ENCODE measurements at places on chromosomes 4 and X.

GRCh38 chr4:123877551-123877950 is 481.0 kb downstream of the SPRY1 start:
- DNase-seq = no peak

DNA sequence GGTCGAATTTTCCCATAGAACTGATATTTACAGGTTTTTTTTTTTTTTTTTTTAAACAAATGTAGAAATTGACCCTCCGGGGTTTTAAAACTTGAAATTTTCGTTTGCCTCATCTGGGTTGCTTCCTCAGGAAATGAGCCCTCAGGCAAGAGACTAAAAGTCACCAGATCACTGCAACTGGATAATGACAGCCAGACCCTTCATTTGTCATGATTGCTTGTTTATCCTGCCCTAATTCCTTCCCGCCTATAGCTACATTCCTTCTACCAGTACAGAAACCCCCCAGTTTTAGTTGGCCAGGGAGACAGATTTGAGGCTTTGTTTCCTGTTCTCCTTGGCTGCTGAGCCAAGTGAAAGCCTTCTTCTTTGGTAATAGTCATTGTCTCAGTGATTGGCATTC is 44.0 kb upstream of the IGFBP7 start:
- no peak for DNase-seq

DNA sequence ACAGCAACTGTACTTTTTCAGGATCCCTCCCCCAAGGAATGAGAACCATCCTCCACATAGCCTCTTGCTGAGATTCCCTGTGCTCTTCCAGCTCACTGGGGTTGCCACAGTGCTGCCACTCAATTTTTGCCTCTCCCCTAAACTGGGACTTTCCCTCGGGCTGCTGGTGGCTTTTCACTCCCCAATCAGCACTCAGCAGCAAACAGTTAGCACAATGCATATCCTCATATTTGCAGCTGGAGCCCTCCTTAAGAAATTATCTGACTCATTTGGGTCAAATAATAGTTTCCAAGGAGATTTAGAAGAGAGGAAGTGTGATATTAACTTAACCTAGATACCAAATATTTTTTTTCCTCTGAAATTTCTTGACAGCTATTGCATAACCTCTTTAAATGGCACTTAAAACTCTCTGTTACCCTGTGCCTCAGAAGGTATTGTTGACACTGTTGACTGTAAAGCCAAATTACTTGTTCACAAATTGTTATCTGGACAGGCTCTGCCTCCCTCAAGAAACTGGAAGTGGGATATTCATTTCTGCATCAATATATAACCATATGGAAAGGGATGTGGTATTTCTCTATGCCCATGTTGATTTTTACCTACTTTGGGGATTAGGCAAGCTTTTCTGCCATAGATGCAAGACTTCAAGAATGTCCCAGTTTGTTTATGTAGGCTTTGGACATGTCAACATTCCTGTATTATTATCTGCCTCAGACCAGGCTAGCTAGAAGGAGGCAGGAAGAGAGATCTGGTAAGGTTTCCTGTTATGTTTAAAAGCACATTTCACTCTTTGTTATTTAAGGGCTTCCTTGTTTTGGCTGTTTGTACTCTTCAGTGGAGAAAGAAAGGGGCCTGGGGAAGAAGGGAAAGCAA is 58.0 kb downstream of the SEPTIN11 start:
- DNase-seq = no peak

DNA sequence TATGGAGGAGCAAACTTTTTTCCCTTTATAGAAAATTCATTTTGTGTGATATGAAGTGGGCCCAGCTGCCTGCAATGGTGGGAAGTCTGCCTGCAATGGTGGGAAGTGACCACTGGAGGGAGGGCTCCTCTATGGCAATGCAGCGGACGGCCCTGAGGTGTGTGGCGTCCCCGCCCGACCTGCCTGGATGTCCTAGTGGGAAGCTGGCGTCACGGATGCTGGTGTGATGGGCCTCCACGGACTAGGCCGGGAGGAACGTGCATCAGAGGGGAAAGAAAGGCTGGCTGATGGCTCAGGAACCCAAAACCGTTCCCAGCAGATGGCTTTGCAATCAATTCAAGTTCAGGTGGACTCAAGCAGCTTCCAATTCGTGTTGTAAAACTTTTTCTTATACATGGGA is 177.9 kb downstream of the AFAP1 start:
- DNase-seq = peak; percentile 46

DNA sequence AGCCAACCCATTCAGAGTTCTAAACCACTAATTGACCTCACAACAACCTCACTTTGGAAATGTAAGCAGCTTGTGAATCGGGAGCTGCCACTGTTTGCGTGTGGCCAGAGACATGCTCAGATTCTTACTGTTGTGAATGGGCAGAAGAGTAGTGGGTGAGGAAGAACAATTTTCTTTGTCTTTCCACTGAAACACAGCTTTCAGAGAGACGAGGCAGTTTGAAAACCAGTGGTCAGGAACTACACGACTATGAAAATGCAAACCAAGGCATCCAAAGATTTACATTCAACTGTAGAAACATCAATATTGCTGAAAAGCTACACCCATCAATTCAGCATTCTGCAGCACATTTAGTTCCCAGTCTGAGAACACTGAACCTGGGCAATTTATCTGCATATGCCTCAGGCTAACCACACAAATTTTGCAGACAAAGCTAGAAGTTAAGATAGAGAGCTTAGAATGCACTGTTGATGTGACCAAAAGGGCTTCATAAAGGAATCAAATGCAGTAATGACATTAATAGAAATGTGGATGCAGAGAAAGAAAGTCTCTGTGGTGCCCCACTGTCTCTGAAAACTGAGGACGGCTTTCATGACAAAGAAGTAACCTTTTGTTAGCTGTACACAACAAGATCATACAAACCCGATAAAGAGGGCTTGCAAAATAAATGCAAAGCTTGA is 134.3 kb downstream of the APBB2 start:
- no peak for DNase-seq

- DNase-seq = no peak
Measured at GRCh38 chrX:41352329-41352838, 18.4 kb downstream of the DDX3X start.

DNA sequence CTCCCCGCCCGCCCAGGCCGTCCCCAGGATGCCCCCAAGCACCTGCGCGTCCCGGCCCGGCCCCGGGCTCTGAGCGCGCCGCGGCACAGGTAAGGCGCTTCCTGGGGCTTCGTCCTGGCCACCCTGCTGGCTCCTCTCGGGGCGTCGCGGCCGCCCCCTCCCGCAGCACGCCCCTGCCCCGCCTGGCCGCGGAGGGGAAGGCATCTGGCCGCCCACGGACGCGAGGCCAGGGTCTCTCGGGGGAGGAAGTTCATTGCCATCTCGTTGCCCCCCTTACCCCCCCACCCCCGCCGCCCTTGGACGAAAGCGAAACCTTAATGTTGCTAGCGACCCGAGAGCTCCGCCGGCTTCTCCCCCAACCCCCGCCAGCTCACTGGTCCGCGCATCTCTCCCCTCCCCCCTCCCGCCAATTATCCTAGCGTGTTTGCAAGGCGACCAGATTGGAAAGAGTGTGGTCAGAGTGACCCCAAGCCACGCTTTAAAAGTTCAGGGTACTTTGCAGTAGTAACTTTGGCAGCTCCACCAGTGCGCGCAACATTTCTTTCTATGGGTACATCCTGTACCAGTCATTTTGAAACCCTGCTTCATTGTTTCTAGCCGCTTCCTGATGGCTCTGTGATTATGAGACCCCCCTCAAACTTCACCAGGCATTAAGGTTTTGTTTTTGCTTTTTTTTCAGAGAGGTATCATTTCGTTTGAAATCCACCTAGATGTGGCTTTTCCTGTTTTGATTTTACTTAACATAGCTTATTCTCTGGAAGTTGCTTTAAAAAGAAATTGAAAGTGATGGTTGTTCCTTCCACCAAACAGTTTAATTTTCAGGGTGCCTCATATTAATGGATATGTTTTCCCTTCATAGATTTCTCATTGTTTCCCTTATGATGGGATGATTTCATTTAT is 626 bp downstream of the TBC1D1 start:
- peak; percentile 55 for DNase-seq

- no peak for DNase-seq
Measured at GRCh38 chrX:101395789-101396188, 5.0 kb downstream of the RPL36A start.

GRCh38 chrX:11409957-11410356 is 116.7 kb downstream of the AMELX start:
- no peak for DNase-seq

DNA sequence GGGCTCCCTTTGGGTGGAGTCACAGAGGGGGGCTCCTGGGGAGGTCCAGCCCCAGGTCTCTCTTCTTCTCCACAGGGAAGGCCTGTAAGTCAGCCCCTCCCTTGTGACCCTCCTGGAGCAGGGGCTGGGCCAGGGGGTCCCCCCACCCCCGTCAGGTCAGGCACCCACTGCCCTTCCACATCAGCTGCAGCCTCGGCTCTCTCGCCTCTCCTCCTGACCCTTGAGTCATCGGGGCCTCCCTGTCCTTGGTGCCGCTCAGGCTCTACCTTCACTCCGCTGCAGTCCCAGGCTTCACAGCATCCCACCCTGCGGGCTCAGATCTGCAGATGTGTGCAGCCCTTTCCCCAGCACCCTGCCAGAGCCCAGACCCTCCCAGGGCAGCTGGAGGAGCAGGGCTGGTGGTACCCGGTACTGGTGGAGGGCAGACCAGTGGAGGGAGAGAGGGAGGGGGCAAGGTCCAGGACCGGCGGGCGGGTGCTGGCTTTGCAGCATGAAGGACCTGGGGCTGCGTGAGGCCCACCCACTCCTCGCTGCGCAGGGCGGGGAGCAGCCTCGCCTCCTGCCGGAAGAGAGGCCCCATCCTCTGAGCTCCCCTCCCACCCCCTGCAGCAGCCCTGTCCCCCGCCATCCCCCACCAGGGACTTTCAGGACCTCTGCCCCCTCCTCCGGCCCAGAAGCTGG is 117.1 kb downstream of the FAM53A start:
- no peak for DNase-seq

DNA sequence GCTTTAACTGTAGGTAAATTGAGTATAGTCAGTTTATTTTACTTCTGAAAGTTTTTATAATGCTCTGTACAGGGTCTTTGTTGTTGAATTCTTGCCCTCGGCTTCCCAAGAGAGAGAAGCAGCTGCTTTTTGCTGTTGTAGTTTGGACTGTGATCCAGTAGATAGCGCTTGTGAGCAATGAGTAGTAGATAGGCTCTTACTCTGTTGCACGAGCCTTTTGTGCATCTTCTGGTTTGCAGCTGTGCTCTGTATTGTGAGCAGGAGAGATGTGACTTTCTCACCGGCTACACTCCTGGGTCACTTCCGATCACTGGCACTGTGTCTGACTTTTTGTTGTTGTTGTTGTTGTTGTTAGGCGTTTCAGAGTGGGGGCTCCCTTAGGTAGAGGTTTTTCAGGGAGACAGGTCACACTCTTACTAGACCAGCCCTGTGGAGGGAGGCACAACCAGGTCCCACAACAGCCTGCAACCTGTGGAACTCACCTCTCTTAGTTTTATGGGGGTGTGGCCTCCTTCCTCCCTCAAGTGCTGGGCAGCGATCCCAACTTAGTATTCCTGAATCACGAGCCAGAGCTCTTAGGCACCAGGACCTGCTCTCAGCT is 822.1 kb upstream of the GALNTL6 start:
- DNase-seq = no peak

- DNase-seq = no peak
Measured at GRCh38 chr4:184400375-184400870, 73.9 kb downstream of the IRF2 start.
